ENCODE measurements at places on chromosomes 6 and 20.
A peak's percentile ranks its signal among the peaks of the same experiment; 100 is the strongest.

GRCh38 chr6:135004399-135004798, 50.2 kb downstream of the HBS1L start:
- DNase-seq, result no peak

DNA sequence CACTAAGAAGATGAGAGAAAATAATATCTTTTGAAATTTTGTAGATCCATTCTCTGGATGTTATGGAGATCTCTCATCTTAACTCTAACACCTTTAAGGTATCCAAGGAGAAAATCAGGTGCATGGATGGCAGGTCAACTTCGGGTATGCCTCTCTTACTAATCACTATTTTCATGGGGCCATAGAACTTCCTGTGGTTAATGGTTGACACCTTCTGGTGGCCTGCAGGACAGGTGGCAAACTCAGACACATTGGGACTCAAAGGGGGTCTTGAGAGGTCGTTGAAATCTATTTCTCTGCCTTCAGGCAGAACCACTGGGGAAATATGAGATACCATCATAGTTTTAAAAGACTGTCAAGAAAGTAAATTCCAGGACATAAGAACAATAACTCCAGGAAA, 76.5 kb downstream of the ADAT2 start:
- DNase-seq, result no peak

GRCh38 chr6:99434702-99435530, 9.8 kb upstream of the PNISR start:
- no peak for DNase-seq

GRCh38 chr6:25447570-25447929, 168.4 kb downstream of the CARMIL1 start:
- no peak for DNase-seq

GRCh38 chr20:22758815-22759214, 174.4 kb upstream of the FOXA2 start:
- no peak for DNase-seq

GRCh38 chr20:9392892-9393857, 121.2 kb upstream of the LAMP5 start:
- DNase-seq, result no peak

DNA sequence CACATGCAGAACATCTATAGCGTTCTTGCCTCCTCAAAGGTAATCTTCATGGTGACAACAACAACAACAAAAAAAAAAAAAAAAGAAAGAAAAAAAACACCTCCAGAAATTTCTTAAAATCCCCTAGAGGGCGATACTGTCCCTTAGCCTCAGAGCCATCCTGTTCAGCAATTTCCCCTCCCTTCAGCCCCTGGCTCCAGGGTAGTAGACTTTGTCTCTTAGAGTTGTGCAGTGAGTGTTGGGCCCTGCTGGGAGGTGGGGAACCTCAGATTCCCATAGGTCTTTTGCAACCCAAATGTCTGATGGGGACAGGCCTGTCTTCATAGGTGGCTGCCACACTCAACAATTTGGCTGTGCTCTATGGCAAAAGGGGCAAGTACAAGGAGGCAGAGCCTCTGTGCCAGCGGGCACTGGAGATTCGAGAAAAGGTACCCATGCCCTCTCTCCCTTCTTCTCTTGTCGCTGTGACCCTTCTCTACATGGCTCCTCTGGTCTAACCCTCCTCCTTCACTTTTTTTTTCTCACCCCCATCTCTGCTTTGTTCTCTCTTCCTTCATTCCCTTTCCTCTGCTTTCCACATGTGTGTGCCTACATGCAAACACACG, 6.0 kb upstream of the PTK7 start:
- DNase-seq, result no peak

- peak; percentile 91 for DNase-seq
Observed at GRCh38 chr20:43457640-43458421, at the start of gene SRSF6. TSS of gene SRSF6 (plus strand) at chr20:43457896. CDS start at chr20:43458034, 138 bp downstream.

DNA sequence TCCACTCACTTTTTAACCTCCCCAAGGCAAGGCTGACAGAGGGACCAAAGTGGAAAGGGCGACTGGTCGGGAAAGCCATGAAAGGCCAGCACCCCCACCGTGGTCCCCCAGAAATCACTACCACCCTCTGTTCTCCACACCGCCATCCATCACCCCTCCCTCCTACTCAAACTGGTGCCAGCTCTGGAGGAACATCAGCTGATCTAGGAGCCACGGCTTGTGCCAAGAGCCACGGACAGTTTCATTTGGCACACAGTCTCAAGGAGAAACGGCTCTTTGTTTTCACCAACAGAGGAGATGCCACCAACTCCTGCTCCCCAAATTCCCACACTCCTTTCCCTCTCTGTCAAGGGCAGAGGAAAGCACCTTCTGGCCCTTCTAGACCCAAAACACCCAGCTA, 26.0 kb downstream of the TBC1D7 start:
- DNase-seq, result no peak

GRCh38 chr6:69663215-69663614, 133.6 kb downstream of the LMBRD1 start:
- no peak for DNase-seq

DNA sequence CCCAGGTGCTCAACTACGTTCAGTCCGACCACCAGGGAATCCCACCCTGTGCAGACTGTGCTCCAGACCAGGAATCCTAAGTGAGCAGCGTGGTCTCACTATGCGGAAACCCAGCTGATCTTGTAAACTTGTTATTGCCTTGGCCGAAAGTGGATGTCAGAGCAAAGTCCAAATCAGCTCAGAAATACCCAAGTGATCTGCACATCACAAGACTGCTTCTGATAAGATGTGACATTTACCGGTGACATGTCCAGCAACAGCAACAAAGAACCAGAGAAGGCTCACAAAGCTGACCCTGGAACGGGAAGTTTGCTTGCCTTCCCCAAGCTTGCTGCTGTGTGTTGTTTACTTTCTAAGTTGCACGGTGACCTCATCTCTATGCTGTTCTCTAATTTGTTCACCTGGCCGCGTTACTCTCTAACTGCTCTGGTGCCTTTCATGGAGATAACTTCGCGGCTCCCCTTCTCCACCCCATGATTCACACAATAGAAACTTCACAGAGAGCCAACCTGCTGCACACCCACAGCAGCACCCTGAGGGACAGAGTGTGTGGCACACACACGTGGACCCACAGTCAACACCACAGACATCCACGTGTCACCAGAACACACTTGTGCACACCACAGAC, 1.7 kb downstream of the BNIP5 start:
- no peak for DNase-seq

- no peak for DNase-seq
Observed at GRCh38 chr20:39835130-39835842, 853.8 kb downstream of the MAFB start.

- DNase-seq, result no peak
Observed at GRCh38 chr6:67345946-67346345, 1289.1 kb upstream of the ADGRB3 start.

DNA sequence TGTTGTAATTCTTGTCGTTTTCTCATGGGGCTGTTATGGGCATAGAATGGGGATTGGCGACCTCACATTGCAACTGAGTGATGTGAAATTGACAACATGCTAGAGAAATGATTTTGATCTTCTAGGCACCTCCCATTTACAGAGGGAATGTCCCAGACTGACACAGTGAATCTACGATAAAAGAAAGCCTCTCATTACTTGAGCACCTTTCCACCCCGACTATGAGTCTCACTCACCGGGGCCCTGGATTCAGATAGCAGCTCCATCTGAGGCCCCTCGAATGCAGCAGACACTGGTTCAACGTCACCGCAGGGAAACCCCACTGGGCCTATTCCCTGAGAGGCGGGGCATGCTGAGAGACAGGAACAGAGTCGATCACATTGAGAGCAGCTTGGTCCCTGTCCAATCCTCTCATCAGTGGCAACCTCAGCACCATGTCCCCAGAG, 49.1 kb downstream of the NFATC2 start:
- DNase-seq, result no peak

GRCh38 chr20:34562641-34563040, 4.1 kb downstream of the MAP1LC3A start:
- DNase-seq, result no peak

DNA sequence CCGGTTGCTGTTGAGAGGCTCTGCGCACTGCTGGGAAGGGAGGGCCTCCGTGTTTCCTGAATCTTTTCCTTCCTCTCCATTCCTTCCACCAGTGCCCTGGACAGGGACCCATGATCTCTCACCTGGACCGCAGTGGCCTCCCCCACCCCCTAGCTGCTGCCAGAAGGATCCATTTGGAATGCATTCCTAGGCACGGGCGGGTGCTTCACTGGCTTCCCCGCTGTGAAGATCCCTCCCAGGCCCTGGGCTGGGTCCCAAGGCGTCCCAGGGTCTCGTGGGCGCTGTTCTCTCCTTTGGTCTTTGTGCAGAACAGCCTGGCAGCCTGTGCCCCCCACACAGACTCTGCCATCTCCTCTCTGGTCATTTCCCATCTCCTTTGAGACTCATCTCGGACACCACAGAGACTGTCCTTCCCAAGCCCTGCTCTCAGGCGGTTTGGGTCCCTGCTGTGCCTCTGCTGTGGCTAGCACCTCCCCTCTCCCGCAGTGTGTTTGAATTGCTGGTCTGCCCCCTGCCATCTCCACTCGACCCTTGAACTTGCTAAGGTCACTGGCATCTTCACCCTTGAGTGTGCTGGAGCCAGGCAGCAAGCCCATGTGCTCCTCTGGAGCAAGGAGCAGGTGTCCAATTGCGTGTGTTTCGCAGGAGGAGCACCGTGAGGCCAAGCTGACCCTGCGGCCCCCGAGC, 59.0 kb downstream of the TCP11 start:
- no peak for DNase-seq

DNA sequence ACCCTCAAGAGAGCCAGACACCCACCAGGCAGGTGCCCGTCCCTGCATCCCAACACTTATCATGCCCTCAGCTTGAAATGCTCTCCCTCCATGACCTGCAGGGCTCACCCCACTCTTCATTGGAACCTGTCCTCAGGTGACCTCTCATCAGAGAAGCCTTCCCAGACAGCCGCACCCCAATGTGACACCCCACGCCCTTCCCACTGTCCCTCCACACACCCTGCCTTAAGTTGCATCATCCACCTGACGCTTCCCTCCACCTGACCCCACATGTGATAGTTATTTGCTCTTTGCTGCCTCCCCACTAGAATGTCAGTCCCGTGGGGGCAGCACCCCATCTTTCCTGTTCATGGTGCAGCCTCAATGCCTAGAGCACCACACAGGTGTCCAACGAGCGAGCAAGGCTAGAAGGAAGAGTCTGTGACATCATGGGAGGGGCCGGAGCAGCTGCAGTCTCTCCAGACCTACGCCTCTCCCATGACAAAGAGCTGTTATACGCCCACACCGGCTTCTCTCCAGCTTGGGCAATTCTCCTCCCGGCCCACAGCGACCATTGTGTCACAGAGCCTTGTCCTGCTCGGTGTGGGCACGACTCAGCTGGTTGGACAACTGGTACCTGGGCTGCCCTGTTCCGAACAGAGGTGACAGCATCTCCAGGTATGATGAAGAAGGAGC, 58.2 kb downstream of the NFATC2 start:
- no peak for DNase-seq

DNA sequence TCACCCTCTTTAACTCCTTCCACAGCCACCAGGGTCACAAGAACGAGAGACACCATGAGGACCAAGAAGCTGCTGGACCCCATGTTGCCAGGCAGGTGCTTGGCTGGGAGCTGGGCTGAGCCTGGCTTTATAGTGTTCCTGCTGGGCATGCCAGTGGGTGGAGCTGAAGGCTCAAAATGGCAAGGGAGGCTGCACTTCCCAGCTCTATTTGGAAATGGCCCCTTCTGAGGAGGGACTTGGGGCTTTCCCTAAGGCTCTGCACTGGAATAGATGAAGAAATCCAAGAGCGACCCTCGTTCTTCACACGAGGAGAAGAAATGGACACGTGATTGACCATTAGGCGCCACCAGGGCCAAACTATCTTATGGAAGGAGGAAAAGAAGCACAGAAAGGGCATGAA, at the start of gene WFDC12:
Gene WFDC12, minus strand, starts transcription at position 101 of the 400 bp plus-strand sequence. Its CDS starts 18 bp downstream, at position 83.
- DNase-seq, result no peak

DNA sequence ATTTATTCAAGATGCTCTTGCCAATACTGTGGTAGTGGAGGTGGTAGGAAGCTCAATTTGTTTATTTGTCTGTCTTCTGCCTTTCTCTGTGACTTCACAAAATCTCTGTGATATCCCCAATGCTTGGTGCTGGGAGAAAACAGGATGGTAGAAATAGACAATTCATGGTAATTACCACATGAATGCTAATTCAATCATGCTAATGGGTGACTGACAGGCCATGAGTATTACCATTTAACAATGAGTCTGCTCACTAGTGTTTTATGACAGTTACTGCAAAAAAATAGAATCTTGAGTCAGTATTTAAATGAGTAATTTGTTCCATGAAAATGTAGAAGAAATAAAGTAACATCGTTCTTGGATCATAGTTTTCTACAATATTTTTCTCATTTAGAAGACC, 52.3 kb upstream of the FABP7 start:
- no peak for DNase-seq

DNA sequence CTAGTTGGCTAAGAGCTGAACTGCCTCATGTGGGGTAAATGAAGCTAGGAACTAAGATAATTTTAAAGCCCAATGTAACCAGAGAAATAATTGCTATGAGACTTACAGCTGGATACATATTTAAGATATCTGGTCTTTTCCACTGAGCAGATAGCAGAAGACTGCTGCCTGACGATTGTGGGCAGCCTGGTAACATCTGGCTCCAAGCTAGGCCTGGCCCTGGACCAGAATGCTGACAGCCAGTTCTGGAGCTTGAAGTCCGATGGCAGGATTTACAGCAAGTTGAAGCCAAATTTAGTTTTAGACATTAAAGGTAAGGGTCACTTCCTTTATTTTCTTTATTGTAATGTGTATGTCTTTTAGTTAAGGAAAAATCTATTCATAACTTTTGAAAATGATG, 65.7 kb downstream of the RTN4IP1 start:
- no peak for DNase-seq

DNA sequence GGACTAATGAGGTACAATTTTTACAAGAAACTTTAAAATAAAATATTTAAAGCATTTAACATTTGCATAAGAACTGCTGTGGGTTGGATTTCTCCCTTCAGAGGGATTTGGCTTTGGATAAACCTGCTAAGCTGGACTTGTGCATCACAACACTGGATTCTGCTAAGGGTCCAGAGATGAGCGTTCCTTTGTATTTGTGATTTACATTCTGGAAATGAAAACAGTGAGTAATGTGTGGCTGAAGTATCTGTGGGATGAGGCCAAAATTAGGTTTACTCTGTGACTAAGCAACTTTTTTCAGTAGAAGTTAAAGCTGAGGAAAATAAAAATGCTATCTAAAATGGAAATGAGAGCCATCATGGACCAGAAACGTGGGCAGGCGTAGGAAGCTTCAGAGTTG, 494.3 kb downstream of the EPM2A start:
- DNase-seq, result no peak

- no peak for DNase-seq
Observed at GRCh38 chr20:58604128-58604881, 46.8 kb upstream of the STX16 start.

- DNase-seq, result no peak
Observed at GRCh38 chr6:64014595-64014994, 379.0 kb downstream of the PHF3 start.

DNA sequence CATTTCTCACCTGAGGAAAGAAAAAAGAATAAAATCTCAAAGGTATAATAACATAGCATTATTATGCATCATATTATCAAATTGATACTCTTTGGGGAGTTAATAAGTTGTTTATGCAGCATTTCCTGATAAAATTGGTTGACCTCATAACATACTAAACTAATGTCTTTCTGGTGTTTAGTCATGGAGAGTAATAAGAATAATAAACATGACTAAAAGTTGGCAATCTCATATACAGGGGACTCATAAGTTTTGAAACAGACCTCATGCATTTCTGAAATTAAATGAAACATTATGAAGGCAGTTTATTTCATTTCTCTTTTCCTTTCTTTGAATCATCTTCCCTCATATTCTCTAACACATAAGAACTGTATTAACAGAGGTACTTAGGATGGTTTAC, 60.5 kb upstream of the PRDM1 start:
- DNase-seq, result no peak

GRCh38 chr6:155195903-155196302, 67.9 kb upstream of the CLDN20 start:
- DNase-seq, result no peak

All from activated gamma-delta T cell treated with anti-CD3 and anti-CD28 coated beads, Interleukin-2, amount 50 U/mL, for 16 hours (primary cell).